ENCODE measurements at places on chromosomes 1 and 21.

DNA sequence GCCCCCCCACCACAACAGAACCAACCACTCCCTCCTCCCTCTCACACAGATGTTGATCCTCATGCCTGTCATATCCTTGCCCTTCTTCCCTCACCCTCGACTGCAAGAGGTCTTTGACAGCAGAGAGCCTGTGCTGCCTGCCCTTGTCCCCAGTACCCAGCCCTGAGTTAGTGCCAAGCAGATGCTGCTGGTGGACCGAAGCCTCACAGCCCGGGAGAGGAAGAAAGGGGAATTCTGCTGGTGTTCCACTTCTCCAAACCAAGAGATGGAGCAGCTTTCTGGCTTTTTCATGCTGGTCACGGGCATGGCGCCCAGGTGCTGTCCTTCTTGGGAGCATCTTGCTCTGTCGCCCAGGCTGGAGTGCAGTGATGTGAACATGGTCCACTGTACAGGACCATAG lies 69.1 kb downstream of the SLC66A1 start:
- DNase-seq = no peak

GRCh38 chr1:27604579-27605299 lies 795 bp upstream of the AHDC1 start:
- DNase-seq = no peak

- DNase-seq = no peak
These were observed 844 bp downstream of the ADAMTS5 start for GRCh38 chr21:26965907-26966581.

DNA sequence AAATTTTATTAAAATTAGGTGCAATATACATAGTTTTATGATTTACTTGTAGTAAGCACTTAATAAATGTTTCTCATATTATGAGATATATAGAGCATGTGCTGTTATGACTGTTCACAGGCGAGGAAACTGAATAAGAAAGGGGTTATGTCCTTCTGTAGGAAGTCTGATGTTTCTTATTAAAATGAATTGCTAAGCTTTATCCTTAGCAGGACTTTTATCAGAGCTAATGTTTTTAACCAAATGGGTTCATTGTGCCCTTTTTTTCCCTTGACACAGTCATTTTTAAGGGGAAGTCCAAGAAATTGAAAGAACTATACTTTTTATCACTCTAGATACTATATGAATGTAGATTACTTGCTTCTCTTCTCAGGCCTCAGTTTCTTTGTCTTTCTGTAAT lies 285.2 kb downstream of the PTPRC start:
- DNase-seq = no peak
